ENCODE measurements at places on chromosomes 7 and 10. TPM values are rescaled to one million over a fixed set of nuclear protein-coding genes. Genes with fewer than 3 reads are reported as not detected.

Gene ZNF487
- 8.5 TPM for polyA plus RNA-seq

Gene CHN2
- 0.27 TPM for polyA plus RNA-seq

GRCh38 chr7:150675714-150676113 is 9.8 kb upstream of the GIMAP2 start:
- no peaks in the 10 kb centered on the region for H3K27me3 ChIP-seq
- no peak for DNase-seq
- peaks cover 13% of the 10 kb centered on the region for H3K4me1 ChIP-seq

- no peaks in the 10 kb centered on the region for H3K27me3 ChIP-seq
- H3K4me3 ChIP-seq = no peak overlapping the region
- DNase-seq = no peak
- no peaks in the 10 kb centered on the region for H3K4me1 ChIP-seq
- no peak overlapping the region for H3K27ac ChIP-seq
Observed at GRCh38 chr7:136891850-136892249, 23.4 kb downstream of the CHRM2 start.

Gene CYP2E1
- polyA plus RNA-seq = not detected

DNA sequence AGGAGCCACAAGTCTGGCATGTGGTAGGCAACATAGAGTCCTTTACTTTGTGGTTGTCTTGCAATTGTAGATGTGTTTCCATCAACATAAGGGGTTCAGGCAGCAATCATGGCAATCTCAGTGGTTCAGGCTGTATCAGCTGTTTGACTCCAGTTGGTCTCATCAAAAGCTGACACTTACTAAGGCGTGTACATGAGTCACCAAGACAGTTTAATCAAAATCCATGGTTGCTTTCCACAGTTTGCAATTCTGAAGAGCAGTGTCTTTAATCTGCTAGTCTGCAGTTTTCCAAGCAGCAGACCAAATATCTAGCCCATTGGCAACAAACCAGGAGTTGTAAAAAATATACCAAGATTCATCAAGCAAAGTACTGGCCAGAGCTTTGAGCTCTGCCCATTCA is 210.2 kb downstream of the MDFIC start:
- H3K36me3 ChIP-seq = no peaks in the 10 kb centered on the region
- DNase-seq = no peak
- H3K27me3 ChIP-seq = no peaks in the 10 kb centered on the region
- no peak overlapping the region for H3K4me3 ChIP-seq
- H3K27ac ChIP-seq = no peak overlapping the region

- H3K27me3 ChIP-seq = peaks cover 38% of the 10 kb centered on the region
- no peaks in the 10 kb centered on the region for H3K4me1 ChIP-seq
- peaks cover 5% of the 10 kb centered on the region for H3K36me3 ChIP-seq
- H3K27ac ChIP-seq = no peak overlapping the region
- DNase-seq = no peak
Observed at GRCh38 chr7:123499211-123499970, 35.0 kb downstream of the IQUB start.

DNA sequence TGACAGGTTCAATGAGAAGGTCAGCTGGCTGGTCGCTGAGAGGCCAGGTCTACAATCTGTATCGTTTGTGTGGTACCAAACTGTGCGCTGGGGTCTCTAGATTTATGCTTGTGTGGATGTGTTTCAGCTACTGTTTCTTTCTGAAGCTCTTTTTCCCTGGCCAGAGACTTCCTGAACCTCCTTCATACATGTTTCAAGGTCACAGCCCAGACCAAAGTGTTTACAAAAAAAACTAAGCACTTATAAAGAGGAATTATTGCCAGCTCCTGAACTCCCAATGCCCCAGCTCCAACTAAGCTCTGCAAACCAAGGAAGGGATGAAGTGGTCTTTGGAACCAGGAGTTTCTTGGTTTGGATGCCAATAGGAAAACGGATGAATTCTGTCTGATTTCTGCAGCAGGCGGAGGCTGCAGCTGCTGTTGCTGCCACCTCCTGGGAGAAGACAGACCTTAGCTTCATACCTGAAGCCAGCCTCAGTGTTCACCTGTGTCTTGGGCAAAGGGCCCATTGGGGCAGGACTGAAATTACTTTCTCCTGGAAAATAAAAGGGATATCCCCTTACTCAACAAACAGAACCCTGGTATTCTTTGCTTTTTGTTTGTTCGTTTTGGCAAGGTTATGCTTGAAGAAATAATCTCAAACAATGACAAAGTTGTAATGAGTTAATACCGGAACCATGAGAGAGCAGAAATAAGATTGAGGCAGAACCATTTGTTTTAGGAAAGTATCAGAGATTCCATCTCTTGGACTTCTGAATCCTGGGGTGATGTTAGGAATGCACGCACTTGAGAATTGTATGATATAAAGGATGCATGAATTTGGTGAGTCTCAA is 24.6 kb upstream of the MKLN1 start:
- peaks cover 8% of the 10 kb centered on the region for H3K27me3 ChIP-seq
- H3K4me1 ChIP-seq = no peaks in the 10 kb centered on the region
- DNase-seq = no peak
- no peak overlapping the region for H3K27ac ChIP-seq
- H3K36me3 ChIP-seq = peaks cover 19% of the 10 kb centered on the region
- H3K4me3 ChIP-seq = no peak overlapping the region

Gene AQP1
- not detected for polyA plus RNA-seq

Measured in naive B cell (primary cell).